Mammary epithelial cell (primary cell): ENCODE measurements at places on chromosomes 7 and 10.
A peak's percentile ranks its signal among the peaks of the same experiment; 100 is the strongest.

GRCh38 chr7:51299391-51300133, 17.0 kb downstream of the COBL start:
- no peak for DNase-seq

DNA sequence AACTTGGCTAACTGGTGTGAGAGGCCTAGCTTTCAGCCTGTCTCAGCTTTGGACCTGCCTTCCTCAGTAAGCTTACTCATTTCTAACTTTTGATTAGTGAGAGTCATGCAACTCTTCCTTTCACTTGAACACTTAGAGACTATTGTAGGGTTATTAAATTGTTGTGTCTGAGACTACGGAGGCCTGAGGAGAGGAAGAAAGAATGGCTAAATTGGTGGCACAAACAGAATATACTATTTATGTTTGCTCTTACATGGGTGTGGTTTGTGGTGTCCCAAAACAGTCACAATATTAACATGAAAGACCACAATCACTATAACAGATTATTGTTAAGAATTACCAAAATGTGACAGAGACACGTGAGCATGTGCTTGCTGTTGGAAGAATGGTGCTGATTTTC, 82.1 kb downstream of the TRIM24 start:
- no peak for DNase-seq

- peak; percentile 4 for DNase-seq
These were observed 57.6 kb downstream of the CNNM2 start for GRCh38 chr10:102975483-102976379.

DNA sequence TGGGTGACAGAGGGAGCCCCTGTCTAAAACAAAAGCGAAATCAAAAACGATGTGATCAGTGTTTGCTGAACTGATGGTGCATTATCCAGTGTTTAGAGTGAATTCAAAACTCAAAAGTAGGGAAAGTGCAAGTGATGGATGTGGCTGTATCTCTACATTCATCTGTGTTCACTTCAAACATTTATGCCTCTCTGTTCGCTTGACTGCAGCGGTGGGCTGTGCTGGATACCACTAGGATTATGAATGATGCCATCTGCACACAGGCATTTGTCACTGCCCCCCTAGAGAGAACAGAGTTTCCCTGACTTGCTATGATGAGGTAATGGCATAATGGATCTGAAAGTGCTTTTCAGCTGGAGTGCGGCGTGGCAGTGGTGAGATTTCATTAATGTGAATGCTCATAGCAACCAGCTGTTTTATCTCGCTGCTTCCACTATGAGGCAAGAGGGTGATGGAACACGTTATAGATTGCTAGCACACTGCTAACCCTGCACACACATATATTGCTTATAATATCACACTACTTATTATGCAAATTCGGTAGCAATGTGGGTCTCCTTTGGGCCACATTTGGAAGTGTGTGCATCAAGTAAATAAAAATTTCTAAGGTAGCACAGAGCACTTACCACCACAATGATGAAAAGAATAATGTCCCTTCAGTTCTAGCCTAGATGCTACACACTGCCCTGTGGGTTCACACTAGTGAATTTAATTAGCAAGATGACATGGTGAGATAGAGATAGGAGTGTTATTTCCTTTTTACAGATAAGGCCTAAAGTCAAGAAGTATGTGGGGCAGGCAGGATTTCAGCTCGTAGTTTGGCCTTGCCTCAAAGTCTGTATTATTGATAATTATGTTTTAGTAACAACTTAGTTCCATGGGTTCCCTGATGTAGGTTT, 164.7 kb downstream of the CAMK1D start:
- DNase-seq, result no peak

- DNase-seq, result no peak
These were observed 15.8 kb downstream of the TSPAN33 start for GRCh38 chr7:129160161-129160905.

- no peak for DNase-seq
These were observed 443.4 kb upstream of the ANKRD30A start for GRCh38 chr10:36681751-36682632.

DNA sequence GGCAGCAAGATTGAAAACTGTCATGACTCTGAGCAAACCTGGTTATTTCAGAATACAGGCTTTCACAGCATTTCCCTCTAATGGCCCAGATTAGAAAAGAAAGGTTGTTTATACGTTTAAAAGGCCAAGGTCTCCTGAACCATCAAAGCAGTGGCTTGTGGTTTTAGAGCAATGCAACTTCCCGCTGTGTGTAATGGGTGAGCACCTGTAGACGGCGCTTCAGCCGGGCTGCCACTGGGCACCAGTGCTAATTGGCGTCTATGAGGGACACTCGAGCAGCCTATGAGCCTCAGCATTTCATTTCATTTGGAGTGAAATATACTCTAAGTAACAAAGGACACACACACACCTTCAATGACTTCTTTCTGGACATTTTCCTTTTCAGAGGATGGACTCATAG, 671.0 kb upstream of the FZD8 start:
- no peak for DNase-seq

- DNase-seq, result no peak
These were observed 421.7 kb upstream of the NUPR2 start for GRCh38 chr7:56537952-56538351.

- peak; percentile 2 for DNase-seq
These were observed 727 bp downstream of the ATRNL1 start for GRCh38 chr10:115093776-115094408.

- no peak for DNase-seq
These were observed 48.1 kb downstream of the ADAM22 start for GRCh38 chr7:87982116-87982515.

DNA sequence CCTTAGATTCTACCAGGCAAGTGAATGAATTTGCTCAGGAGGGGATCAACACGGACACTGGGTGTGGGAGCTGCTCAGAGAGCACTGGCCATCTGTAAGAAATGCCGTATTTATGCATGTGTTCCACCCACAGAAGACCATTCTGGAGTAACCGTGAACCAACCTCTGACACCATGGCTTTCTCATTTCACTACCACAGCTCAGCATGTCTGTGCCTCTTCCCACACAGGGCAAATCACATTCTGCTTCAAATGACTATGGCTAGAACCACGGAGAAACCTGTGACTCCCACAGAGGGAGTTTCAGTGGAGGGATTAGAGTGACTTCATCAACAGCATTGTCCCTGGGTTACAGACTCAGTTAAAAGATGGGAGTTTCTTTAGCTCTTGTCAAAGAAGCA, 893.4 kb downstream of the XPNPEP1 start:
- DNase-seq, result no peak

DNA sequence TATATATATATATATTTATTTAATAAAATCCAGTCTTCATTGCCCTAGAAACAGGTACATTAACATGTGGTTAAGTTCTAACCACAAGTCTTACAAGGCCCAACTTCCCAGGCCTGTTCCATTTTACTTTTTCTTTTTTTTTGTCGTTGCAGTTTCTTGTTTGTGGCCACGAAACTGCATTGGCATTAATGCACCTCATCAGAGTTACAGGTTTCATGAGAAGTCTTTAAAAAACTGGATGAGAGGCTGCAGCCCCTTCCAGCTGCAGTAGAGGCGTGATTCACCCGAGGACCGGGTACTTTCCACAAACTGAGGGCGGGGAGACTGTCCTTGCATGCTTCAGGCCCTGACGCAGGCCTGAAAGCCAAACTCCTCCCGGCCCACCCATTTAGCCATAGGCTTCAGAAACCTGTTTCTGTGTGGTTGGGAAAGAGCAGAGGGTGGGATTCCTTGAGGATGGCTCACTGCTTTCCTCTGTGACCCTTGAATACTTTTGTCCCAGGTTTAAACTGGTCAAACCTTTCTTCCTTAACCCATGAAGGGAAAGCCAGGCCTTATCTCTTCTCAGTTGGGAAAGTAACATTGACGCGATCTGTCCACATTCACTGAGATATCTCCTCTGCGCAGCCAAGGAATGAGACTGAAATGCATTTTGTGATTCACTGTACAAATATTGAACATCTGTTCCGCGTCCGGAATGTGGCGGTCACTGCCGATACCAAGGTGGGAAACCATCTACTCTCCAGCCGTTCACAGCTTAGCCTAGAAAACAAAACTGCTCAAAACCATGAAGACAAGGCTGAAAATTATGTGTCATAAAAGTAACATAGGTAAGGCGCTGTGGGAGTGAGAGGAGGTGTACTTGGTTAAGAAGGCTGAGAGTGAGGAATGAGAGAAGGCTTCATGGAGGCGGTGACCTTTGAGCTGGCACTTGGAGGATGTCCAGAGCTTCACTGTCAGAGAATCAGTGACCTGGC, 311.7 kb downstream of the GATA3 start:
- DNase-seq, result peak; percentile 99

GRCh38 chr7:77309714-77310220, 106.4 kb downstream of the GSAP start:
- DNase-seq, result peak; percentile 68

DNA sequence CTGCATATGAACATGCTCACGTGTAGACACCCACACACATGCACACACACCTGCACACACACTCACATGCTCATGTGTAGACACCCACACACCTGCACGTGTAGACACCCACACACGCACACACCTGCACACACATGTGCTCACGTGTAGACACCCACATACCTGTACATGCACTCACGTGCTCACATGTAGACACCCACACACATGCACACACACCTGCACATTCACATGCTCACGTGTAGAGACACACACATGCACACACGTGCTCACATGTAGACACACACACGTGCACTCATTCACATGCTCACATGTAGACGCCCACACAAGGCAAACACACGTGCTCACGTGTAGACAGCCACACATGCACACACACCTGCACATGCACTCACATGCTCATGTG, 275.8 kb downstream of the PTPRN2 start:
- DNase-seq, result no peak

DNA sequence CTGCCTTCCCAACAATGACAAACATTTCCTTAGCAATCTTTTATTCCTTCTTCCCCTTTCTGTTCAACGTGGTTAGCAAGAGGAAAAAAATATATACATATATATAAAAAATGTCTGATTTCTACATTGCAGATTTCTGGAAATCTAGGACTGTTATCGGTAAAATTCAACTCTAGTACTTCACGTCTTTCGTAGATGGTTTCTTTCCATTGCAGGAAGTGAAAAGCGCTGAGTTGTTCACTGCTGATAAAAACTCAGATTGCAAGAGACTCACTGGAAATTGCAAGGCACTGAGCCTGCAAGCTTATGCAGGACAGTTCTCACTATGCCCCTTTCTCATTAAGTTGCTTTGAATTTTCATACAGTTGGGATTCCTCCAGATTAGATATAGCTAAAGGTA, 23.9 kb downstream of the KIN start:
- no peak for DNase-seq

GRCh38 chr10:24762161-24762924, 38.7 kb upstream of the ARHGAP21 start:
- no peak for DNase-seq

GRCh38 chr7:43868681-43869005, 674 bp downstream of the MRPS24 start:
- DNase-seq, result no peak

GRCh38 chr7:98456866-98457265, 56.0 kb upstream of the BAIAP2L1 start:
- no peak for DNase-seq

DNA sequence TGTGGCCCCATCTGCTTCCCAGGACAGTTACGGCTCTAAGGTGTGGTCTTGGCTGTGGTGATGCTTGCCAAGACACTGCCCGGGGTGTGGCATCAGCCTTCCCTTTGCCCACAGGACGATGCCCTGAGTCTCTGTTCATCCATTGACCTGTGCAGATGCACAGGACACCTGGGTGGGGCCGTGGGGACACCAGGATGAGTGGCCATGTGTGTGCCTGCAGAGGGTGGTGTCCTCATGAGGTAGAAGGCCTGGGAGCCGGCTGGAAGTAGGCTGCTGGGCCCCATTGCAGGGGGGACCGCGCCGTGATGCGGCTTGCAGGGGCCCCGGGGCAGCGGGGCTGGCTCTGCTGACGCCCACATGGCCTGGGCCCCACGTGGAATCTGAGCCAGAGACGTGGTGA, 22.4 kb upstream of the PWWP2B start:
- no peak for DNase-seq

DNA sequence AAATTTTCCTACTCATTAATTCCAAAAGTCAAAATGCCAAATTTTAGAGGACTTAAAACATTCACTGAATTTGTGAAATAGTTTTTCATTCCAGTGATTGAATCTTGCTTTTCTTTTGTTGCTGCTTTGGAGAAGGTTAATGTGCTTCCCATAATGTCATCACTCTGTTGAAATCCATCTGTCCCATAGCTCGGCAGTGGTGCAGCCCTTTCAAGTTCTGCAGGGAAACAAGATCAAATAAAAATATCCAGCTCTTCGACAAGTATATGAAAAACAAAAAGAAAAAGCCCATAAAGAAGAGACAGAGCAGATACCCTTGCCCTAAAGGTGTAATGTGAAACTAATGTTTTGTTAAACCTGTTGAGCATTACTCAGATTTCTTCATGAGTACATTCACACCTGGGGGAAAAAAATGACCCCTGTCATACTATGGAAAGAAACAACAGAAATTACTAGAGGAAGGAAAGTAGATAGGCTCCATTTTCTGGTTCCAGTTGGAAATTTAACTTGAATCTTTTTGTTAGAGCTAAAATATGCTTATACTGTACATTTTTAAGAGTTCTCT, 35.1 kb downstream of the AGR3 start:
- peak; percentile 1 for DNase-seq

GRCh38 chr10:76393875-76394706, 962.7 kb downstream of the LRMDA start:
- no peak for DNase-seq

- no peak for DNase-seq
These were observed 25.9 kb upstream of the OCM start for GRCh38 chr7:5854738-5855137.

DNA sequence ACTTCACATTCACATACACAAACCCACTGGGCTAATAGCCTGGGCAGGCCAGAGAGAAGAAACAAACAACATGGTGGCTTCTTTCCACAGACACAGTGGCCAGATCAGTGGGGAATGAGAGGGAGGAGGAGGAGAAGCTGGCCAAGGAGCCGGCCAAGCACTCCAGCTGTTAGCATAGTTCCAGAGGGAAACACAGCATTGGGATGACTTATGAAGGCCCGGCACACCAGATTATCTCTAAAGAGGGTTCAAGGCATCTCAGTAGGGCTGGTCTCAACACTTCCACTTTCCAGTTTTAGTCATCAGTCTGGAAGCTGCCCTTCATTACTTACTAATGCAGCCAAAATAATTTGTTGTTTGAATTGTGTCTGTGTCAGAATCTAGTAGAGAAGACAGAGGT, 42.1 kb upstream of the GPR26 start:
- DNase-seq, result no peak

DNA sequence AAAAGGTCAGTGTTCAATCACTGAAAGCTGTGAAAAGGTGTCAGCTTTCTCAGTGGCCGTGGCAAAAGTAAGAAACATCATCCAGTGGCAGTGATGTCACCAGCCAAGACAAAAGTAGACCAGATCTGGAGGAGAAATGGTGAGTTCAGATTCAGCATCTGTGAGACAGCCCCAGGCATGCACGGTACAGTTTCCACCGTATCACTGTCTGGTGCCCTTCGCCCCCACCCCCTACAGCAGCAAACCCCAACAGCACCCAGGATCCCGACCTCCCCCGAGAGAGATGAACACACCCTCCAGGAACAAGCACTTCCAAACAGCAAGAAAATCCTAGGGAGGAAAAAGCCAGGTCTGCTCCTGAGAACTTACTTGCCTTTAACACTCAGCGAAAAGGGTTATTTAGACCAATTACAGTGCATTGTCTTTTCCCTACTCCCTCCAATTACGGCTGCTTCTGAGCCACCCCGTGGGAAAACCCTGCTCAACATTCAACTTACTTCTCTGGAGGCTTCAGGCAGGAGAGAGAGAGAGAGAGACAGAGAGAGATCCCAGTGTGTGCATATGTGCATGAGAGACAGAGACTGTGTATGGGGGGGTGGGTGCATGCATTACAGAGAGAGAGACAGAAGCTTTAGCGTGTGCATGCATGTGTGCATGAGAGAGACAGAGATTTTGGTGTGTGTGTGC, 189.6 kb downstream of the GRID1 start:
- DNase-seq, result no peak
